Endothelial cell of umbilical vein (primary cell): ENCODE measurements at places on chromosomes 1 and 21. TPM values are rescaled to one million over a fixed set of nuclear protein-coding genes. Genes with fewer than 3 reads are reported as not detected.

Gene ASB17
- total RNA-seq: not detected in 2 replicates

Gene EBNA1BP2
- total RNA-seq: 104 and 105 TPM in 2 replicates

Gene OR6K3
- total RNA-seq: not detected in 2 replicates

GRCh38 chr1:25766721-25767436, 33.1 kb upstream of the SELENON start:
- DNase-seq: no peak

GRCh38 chr1:45265244-45265643, 58.8 kb upstream of the ZSWIM5 start:
- DNase-seq: peak; percentile 46

- DNase-seq: no peak
These were observed 62.8 kb upstream of the PAXBP1 start for GRCh38 chr21:32834211-32834915.

DNA sequence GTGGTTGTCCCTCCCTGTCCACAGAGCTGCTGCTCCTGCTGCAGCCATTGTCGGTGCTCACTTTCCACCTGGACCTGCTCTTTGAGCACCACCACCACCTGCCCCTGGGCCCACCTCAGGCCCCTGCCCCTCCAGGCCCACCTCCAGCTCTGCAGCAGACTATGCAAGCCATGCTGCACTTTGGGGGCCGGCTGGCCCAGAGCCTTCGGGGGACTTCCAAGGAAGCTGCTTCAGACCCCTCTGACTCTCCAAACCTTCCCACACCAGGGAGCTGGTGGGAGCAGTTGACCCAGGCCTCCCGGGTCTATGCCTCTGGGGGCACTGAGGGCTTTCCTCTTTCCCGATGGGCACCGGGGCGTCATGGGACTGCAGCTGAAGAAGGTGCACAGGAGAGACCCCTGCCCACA, 5.9 kb downstream of the RUSC1 start:
- no peak for DNase-seq

DNA sequence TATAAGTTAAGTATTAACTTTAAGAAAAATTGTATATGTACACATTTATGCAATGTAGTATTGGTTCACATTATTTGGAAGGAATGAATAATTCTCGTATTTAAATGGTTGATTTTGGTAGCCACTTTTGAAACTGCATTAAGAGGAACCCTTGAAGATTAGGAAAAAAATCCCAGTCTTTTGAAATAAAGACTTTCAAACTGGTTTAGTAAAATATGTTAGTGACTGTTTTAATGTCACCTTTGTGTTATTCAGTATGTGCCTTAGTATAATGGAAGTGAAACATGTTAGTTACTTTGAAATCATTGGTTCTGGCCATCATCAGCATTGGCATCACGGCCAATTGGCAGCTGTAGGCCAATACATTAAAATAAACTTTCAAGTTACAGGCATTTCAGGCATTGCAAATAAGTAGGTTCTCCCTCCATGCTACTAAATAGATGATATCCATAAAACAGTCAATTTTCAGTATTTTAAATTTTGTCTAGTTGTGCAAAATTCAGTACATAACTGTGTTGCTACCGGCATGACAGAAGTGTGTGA, 4.4 kb downstream of the MIER1 start:
- DNase-seq: no peak

GRCh38 chr21:34128124-34128523, 54.7 kb downstream of the MRPS6 start:
- DNase-seq: no peak

GRCh38 chr1:3065396-3065795, 3.6 kb upstream of the PRDM16 start:
- DNase-seq: no peak
